ENCODE measurements at places on chromosomes 11 and 22. TPM values are rescaled to one million over a fixed set of nuclear protein-coding genes. Genes with fewer than 3 reads are reported as not detected.

The HSPB2 gene
- total RNA-seq, result not detected

The SERPINH1 gene
- 46.6 TPM for total RNA-seq

The RFPL2 gene
- not detected for total RNA-seq

The ADM2 gene
- total RNA-seq, result not detected

The PLA2G3 gene
- total RNA-seq, result not detected

The FAM180B gene
- 0.37 TPM for total RNA-seq

GRCh38 chr11:67496113-67496512 is 9.1 kb downstream of the PITPNM1 start:
- H3K4me3 ChIP-seq, result no peak overlapping the region
- H3K4me1 ChIP-seq, result no peaks in the 10 kb centered on the region
- H3K27me3 ChIP-seq, result no peaks in the 10 kb centered on the region
- no peak overlapping the region for H3K27ac ChIP-seq
- no peak for DNase-seq
- H3K36me3 ChIP-seq, result peaks cover 20% of the 10 kb centered on the region

DNA sequence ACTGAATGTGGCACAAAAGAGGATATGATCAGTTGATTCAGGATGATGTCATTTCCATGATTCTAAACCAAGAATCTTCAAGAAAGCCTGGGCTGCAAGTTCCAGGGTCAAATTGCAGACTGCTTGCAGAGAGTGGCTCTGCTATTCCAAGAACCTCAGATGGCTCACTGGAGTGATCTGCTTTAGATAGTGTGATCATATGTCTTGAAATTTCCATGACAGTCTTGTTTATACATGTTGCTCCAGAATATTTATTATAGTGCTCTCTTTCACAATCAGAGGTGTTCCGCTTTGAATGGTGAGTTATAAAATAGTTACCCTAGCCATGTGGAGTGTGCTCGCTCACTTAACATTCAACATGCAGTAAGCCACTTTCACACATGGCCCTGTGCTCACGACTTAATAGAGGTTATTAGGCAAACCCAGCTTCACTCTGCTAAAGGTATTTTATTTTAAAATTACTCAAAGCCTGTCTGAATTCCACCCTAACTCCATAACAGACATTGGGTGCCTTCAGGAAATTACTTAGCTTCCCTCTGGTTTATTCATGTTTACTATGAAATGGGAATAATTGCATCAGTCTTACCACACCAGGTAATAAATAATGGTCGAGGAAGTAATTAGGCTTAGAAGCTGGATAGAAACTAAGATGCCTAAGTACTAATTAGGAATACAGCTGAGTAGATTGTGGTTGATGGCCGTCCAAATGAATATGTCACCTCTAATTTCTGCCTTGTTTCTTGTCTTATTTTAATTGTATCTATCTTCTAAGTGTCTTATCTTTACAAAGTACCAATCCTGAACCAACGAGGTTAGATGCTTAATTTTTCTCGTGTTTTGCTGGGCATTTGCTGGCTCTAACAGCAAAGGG is 187.9 kb downstream of the ETS1 start:
- H3K27ac ChIP-seq, result no peak overlapping the region
- no peaks in the 10 kb centered on the region for H3K36me3 ChIP-seq
- H3K4me1 ChIP-seq, result peaks cover 12% of the 10 kb centered on the region
- no peaks in the 10 kb centered on the region for H3K27me3 ChIP-seq
- DNase-seq, result no peak
- no peak overlapping the region for H3K4me3 ChIP-seq

GRCh38 chr11:93032580-93032979 is 63.1 kb downstream of the MTNR1B start:
- no peaks in the 10 kb centered on the region for H3K36me3 ChIP-seq
- no peak for DNase-seq
- no peak overlapping the region for H3K4me3 ChIP-seq
- no peaks in the 10 kb centered on the region for H3K4me1 ChIP-seq
- no peak overlapping the region for H3K27ac ChIP-seq

DNA sequence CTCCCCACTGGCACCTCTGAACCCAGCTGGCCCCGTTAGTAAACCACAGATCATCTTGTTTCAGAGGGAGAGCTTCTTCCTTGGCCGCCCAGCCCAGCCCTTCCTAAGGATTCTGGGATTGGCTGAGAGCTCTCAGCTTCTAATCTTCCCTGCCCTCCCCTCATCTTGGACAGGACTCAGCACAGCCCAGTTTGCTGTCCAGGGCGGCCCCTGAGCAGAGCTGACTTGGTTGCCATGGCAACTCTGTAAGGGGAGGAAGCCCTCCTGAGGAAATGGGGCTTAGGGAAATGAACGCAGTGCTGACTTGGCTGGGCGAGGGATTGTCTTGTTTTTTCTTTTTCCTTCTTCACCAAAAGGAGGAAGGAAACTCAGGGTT is 4.6 kb downstream of the APOL4 start:
- no peak overlapping the region for H3K27ac ChIP-seq
- peak; percentile 79 for DNase-seq

GRCh38 chr11:11113626-11114025 is 239.4 kb downstream of the CSNK2A3 start:
- no peaks in the 10 kb centered on the region for H3K36me3 ChIP-seq
- DNase-seq, result no peak
- H3K4me3 ChIP-seq, result no peak overlapping the region
